ENCODE measurements at places on chromosomes 7 and 10.

DNA sequence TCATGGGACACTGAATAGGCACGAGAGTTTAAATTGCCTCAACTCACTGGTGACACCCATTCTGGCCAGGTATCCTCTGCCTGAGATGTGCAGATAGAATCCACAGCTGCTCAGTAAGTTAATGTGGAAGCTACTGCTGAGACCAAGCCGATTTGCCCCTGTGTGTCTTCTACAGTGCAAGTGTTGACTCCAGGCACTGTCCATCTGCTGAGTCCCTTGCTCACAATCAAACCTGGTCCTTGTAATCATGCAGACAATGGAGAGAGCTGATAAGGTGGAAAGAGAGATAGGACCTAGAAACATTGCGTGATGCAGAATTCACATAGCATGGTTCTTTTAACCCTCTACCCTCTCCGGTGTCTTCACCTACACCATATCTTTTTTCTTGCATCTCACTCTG, 101.4 kb downstream of the ITGB8 start:
- no peak for DNase-seq

- no peak for DNase-seq
These were observed 77.1 kb downstream of the MPLKIP start for GRCh38 chr7:40057292-40057691.

DNA sequence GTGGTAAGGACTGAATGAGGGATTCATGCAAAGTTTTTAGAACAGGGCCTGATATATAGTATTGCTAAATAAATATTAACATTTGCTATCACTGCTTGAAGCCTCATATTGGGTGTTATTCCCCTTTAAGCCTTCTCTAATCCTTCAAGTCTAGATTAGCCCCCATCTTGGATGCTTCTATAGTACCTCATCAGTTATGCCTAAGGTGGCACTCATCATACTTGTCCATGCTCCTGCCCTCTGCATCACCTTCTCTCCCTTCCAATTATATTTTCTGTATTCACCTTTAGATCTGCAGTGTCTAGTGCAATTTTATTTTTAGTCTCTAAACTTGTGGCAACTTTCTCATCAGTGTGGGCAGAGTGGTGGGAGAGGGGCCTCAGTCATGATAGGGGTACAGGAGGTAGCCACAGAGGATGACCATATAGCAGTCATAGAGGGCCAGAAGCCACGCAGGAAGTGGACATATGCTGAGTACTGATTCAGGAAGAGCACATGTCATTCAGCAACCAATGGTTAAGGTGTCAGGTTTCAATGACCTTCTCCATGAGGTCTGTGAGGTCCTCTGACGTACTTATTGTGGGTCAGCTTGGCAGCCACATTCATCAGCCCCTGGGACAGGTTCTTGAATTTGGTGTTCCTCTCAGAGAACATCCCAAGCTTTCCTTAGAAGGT, 2.5 kb downstream of the ENTPD1 start:
- DNase-seq: no peak

DNA sequence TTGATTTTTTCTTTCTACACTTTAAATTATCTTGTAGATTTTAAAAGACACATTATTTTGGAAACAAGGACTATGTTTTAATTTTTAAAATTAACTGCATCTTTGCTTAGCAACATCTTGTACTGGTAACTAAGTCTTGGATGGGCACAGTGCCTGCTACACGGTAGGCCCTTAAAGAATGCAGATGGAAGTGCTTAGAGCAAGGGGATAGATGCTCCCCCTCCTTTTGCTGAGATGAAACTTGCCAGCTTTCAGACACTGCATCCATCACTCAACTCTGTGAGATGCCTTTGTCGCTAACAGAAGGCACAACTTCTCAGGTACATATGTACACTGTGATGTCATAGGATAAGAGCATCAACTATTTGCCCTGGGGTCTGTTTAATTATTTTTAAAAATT, 103.9 kb downstream of the LRRC18 start:
- no peak for DNase-seq

DNA sequence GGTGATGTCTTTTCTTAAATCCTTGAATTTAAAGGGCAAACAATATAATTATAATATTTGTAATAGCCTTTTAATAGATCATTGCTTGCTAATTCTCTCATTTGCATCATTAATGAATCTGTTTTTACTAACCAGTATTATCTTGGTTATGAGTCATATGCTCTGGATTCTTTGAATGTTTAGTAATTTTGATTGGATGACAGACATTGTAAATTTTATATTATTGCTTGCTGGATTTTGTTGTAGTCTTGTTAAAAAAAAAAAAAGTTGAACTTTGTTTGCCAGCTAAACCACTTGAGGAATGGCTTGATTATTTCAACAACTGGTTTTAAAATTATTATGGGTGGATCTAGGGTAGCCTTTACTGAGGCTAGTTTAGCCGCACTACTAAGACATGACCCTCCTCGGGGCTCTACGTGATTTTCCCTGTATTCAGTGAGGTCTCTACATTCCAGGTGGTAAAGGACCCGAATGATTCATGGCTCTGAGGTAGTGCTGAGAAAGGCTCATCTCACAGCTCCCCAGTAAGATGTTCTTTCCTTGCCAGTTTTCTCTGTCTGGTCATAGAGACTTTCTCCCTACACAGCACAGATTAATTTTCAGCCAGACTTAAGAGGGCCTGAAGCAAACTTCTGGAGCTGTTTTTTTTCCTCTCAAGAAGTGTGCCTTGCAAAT, 8.5 kb downstream of the C10orf90 start:
- DNase-seq: no peak

GRCh38 chr7:151793531-151793951, 83.4 kb downstream of the PRKAG2 start:
- no peak for DNase-seq

DNA sequence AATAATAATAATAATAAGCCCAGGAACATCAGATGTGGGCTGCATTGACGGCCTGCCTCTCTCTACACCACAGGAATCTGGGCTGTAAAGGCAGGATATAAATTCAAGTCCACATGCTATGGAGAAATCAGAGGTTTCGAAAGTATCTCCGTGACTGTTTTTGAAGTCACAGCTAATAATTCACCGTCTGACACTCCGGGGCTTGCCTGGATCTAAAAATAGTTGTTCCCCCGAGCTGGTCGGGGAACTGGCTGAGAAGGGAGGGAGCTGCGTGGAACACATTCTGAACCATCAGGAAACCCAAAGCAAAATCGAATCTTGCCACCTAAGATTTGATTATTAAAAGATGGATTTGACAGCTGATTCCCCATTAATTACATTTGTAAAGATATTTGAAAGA, 35.4 kb downstream of the KLF6 start:
- DNase-seq: no peak

GRCh38 chr10:102422545-102423129, 2.0 kb downstream of the FBXL15 start:
- peak; percentile 88 for DNase-seq

DNA sequence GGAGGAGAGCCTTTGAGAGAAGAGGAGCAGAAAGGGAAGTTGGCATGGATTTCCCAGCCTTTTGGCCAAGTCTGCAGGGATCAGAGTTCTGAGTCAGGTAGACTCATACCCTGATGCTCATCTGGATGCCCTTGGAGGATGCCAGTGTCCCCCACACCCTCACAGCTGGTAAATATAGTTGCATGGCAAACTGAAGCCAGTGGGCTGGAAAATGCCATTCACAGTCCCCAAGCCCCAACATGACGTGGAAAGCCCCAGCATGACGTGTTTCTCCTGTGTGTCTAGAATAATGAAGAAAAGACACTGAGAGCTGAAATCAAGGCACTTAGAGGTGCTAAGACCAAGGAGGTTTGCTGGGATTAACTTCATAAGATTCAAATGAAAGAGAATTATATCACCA, 24.8 kb upstream of the APBB1IP start:
- no peak for DNase-seq

GRCh38 chr7:156143683-156144082, 331.4 kb upstream of the SHH start:
- no peak for DNase-seq

DNA sequence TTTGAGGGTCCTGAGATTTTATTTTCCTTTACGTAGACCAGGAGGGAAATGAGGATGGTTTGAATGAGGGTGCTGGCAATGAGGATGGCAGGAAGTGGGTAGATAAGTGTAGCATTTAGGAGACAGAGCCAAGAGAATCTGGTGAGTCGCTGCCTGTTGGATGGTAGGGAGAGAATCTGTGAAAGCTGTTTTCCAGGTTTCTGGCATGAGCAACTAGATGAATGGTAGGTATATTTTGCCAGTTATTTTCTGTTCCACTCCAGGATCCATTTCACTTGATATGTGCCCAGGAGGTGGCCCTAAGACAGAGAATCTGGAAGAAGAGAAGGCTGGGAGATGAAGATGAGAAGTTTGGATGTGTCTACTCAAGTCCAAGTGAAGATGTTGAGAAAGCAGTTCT, 63.3 kb upstream of the VIPR2 start:
- no peak for DNase-seq

DNA sequence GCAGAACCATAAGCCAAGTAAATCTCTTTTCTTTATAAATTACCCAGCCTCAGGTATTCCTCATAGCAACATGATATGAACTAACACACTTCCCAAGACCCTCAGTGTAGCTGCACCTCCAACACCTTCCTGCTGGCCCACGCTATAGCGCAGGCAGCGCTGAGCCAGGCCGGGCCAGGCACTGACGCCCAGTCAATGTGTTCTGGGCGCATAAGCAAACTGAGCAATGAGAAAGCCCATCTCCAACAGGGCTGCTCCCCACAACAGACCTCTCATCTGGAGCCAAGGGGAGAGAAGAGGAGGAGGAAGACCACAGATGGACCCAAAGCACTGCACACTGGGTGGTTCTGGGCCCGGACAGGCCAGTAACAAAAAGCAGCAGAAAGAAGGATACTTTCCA, 40.8 kb downstream of the FAM53B start:
- no peak for DNase-seq

GRCh38 chr10:14926061-14926470, 27.8 kb downstream of the DCLRE1C start:
- DNase-seq: no peak

- peak; percentile 63 for DNase-seq
These were observed 6.5 kb upstream of the NANOS1 start for GRCh38 chr10:119022846-119023552.

GRCh38 chr10:113665806-113666354, 2.0 kb upstream of the NRAP start:
- DNase-seq: no peak

GRCh38 chr7:8214244-8214824, 47.6 kb downstream of the ICA1 start:
- no peak for DNase-seq

DNA sequence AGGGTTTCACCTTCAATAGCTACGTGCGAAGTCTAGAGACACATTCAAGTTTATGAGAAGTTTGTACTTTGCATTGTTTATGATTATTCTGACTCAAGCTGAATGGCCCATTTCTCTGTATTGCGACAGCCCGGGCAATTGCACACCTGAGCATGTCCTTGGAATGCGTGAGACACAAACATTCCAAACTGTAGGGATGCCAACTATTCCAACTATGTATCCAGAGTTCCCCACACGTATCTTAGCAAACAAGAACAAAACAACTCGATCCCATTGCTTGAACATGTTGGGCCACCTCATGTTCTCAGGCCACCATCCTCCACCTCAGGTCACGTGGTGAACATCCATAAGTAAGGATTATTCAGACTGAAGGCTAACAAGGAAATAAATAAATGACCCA, 51.4 kb upstream of the EGFR start:
- DNase-seq: no peak

- DNase-seq: no peak
These were observed 31.1 kb downstream of the CALML3 start for GRCh38 chr10:5555881-5556280.

- no peak for DNase-seq
These were observed 67.9 kb downstream of the SPDYE5 start for GRCh38 chr7:75559976-75560365.

DNA sequence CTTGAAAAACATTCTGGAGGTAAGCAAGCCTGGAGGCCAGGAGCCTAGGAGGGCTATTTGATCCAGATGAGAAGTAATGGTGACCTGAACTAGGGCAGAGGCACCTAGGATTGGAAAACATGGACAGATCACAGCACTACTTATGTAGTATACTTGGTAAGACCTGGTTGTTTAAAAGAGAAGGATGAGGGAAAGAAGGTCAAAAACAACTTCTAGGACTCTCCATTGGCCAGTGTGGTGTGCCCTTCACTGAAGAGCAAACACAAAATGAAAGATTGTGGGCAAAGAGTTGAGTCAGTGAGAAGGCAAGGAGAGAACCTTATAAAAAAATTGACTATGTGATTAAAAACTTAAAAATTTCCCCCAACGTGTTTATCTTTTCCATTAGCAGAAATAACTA, 14.3 kb downstream of the ANKRD1 start:
- DNase-seq: no peak

DNA sequence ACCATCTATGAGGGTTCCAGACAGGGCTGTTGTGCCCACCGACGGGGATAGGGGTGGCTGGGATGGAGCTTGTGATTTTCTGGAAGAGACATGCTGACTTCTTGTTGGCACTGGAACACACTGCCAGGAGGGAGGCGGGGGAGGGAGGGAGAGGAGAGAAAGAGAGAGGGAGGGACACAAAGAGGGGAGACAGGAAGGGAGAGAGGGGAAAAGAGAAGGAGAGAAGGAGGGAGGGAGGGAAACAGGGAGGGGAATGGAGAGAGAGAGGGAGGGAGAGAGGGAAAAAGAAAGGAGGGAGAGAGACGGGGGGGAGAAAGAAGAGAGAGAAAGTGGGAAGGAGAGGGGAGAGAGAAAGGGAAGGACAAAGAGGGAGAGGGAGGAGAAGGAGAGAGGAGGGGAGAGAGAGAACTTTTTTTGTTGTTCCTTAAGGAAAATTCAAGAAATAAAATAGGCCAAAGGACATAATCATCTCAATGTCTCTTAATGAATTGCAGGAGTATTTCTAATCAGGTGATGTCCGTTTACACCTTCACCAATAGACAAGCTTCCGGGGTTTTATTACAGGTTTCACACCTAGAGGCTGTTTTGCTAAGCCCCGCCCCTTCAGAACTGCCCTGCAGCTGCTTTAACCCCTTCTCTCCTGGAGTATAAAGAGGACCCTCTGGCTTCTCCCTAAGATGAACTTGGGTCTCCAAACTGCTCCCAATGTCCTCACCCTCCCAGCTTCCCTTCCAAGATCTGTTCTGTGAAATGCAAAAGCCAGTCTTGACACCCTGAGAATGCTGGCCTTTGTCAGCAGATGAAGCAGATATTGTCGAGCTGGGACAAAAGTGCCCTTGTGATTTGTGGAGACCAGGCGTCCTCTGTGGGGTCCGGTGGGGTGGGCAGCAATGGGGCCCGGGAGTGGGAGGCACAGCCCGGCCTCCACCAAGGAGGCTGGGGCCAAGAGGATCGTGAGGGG, 82.0 kb upstream of the GTF2IRD1 start:
- DNase-seq: no peak
